ENCODE measurements at places on chromosomes 4 and X.

- no peak for DNase-seq
These were observed 94.9 kb upstream of the SHISA3 start for GRCh38 chr4:42302348-42302747.

DNA sequence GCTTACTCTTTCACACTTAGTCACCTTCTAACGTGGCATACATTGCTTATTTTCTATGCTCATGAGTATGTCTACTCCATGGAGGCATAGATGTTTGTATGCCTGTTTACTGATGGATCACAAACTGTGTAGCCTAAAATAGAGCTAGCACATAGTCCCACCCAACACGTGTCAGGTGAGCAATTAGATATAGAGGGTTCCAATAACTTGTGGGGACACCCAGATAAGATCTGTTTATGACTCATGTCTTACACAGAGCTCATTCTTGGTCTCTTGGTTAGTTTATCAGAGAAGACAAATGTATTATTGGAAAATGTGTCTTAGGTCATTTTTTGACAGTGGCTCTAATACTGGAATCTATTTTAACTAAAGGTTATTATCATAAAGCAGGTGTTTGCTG lies 6.8 kb downstream of the ZFP42 start:
- DNase-seq = no peak

- DNase-seq = no peak
These were observed 49.3 kb upstream of the RPL34 start for GRCh38 chr4:108570993-108571569.

GRCh38 chrX:73448379-73448778 lies 1.5 kb downstream of the CDX4 start:
- no peak for DNase-seq

DNA sequence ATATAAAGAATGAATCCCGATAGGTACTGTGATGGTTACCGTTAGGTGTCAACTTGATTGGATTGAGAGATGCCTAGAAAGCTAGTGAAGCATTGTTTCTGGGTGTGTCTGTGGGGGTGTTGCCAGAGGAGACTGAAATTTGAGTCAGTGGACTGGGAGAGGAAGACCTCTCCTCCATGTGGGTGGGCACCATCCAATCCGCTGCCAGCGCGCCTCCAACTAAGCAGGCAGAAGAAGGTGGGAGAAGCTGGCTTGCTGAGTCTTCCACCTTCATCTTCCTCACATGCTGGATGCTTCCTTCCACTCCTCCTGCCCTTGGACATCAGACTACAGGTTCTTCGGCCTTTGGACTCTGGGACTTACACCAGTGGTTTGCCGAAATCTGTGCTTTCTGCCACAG lies 40.1 kb downstream of the WFS1 start:
- DNase-seq = no peak

DNA sequence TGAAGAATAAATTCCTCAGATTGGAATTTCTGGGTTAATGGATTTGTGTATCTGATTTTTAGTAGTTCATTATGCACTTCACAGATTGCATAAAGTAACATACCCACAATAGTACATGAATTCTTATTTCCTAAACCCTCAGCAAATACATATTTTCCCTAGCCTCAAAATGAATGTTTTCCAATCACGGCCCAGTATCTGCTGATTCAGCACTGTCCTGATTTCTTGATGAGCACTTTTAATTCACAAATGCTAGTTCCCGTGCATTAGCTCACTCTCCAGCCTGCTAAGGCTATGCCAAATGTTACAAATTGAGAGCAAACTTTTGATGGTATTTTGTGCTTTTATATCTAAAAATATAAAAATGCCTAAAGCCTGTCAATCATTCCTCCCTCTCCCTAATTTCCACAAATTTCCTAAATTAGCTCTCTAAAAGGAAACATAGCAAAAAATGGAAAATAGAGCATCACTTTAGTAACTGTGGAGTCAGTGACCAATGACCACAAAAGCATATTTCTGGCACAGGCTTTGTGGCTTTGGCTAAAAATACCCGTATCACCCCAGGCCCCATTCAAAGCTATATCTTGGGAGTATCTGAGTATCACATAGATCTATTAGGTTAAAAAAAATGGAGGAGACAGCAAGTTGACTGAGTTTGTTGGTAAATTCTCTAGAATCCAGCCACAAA lies 75.5 kb downstream of the NAF1 start:
- no peak for DNase-seq

GRCh38 chr4:3703677-3704521 lies 62.3 kb upstream of the ADRA2C start:
- no peak for DNase-seq

DNA sequence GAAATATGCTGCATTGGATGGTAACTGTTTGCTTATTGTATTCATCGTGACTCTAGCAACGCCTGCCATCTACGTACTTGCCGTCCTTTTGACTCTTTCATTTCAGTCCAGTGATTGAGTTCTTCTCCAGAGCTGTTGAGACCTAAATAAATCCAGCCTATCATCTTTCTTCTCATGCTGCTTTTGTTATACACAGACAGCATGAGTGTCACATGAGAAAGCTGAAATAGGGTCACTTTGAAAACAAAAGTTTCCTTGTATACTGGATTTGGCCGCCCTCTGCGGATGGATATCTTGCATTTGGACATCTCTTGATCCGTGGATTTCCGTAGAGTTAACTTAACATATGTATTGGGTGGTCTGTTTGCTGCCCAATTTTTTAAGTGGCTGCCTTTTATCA lies 67.2 kb downstream of the TMPRSS11F start:
- no peak for DNase-seq

GRCh38 chrX:9131066-9131465 lies 97.1 kb upstream of the FAM9B start:
- no peak for DNase-seq

- DNase-seq = no peak
These were observed 276.0 kb downstream of the FBXW7 start for GRCh38 chr4:152259866-152260265.

GRCh38 chr4:109735566-109736365 lies 5.9 kb upstream of the PLA2G12A start:
- no peak for DNase-seq

DNA sequence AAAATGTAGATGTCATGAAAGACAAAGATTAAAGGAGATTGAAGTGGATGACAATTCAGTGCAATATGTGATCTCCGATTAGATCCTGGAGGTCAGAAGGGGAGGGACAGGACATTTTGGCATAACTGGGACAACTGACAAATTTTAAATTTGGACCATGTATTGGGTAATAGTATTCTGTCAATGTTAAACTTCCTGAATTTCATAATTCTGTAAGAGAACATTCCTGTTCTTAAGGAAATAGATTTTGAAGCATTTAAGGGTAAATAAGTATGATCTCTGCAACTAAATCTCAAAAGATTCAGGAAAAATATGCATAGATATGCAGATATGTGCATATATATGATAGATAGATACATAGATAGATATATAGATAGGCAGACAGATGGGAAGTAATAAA lies 11.0 kb downstream of the ODAPH start:
- DNase-seq = no peak

- no peak for DNase-seq
These were observed 60.7 kb downstream of the GAB1 start for GRCh38 chr4:143397335-143397734.

GRCh38 chr4:166741742-166742141 lies 492.6 kb downstream of the SPOCK3 start:
- no peak for DNase-seq

GRCh38 chrX:71396576-71396975 lies 30.4 kb downstream of the TAF1 start:
- no peak for DNase-seq

- no peak for DNase-seq
These were observed 161.3 kb upstream of the MAGEB18 start for GRCh38 chrX:25976683-25977310.

GRCh38 chr4:1572010-1572385 lies 112.1 kb downstream of the FAM53A start:
- DNase-seq = no peak

- DNase-seq = no peak
These were observed 368.0 kb upstream of the AGA start for GRCh38 chr4:177810220-177810619.

GRCh38 chr4:39846120-39846519 lies 131.6 kb downstream of the PDS5A start:
- no peak for DNase-seq

GRCh38 chrX:133561251-133561650 lies 146.0 kb upstream of the GPC4 start:
- no peak for DNase-seq

GRCh38 chrX:131262738-131263679 lies 26.1 kb downstream of the IGSF1 start:
- DNase-seq = no peak

GRCh38 chr4:110184791-110185155 lies 13.6 kb downstream of the ELOVL6 start:
- no peak for DNase-seq

- DNase-seq = no peak
These were observed 50.1 kb downstream of the ENPP6 start for GRCh38 chr4:184167576-184167975.

- no peak for DNase-seq
These were observed 11.2 kb upstream of the DACH2 start for GRCh38 chrX:86137071-86137470.

DNA sequence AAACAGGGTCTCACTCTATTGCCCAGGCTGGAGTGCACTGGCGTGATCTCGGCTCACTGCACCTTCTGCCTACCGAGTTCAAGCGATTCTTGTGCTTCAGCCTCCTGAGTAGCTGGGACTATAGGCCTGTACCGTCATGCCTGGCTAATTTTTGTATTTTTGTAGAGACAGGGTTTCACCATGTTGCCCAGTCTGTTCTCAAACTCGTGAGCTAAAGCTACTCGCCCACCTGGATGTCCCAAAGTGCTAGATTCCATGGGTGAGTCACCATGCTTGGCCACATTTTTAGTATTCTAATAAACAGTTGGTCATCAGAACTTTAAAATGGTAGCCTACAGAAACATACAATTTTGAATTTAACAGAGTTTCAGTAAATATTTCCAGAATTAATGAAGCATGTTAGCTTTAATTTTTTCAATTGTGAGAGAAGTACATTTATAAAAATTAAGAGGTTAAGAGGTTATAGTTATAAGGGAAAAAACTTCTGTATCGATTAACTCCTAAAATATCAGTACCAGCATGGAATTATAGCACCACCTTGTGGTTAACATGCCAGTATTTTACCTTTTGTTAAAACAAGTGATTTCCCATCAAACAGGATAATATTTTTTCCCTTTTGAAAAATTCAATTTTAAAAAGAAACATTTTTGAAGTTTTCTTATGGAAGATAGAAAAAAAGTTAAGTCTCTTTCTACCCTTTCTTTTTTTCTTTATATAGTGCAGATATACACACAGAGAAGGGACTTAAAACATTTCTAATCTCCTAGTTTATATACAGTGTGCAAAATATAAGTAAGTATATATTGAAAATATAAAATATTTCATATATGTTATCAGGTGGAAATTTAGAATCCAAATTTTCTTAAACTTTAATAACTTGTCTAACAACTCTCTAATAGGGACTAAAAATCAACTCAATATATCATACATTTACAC lies 35.4 kb downstream of the CEP44 start:
- DNase-seq = no peak

DNA sequence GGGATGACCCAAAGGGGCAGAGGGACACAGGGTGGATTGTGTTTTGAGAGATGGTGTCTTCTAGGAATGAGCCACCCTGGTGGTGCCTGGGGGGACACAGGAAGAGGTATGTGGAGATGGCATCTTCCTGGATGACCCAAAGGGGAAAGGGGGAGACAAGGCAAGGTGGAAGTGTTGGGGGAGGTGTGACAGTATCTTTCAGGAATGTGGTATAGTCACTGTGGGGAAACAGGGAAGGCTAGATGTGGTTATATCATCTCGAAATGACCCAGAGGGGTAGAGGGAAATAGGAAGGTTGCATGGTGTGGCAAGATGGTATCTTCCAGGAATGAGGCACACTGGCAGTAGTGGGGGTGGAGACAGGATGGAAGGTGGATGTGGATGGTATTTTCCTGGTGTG lies 62.9 kb downstream of the MAOA start:
- no peak for DNase-seq

DNA sequence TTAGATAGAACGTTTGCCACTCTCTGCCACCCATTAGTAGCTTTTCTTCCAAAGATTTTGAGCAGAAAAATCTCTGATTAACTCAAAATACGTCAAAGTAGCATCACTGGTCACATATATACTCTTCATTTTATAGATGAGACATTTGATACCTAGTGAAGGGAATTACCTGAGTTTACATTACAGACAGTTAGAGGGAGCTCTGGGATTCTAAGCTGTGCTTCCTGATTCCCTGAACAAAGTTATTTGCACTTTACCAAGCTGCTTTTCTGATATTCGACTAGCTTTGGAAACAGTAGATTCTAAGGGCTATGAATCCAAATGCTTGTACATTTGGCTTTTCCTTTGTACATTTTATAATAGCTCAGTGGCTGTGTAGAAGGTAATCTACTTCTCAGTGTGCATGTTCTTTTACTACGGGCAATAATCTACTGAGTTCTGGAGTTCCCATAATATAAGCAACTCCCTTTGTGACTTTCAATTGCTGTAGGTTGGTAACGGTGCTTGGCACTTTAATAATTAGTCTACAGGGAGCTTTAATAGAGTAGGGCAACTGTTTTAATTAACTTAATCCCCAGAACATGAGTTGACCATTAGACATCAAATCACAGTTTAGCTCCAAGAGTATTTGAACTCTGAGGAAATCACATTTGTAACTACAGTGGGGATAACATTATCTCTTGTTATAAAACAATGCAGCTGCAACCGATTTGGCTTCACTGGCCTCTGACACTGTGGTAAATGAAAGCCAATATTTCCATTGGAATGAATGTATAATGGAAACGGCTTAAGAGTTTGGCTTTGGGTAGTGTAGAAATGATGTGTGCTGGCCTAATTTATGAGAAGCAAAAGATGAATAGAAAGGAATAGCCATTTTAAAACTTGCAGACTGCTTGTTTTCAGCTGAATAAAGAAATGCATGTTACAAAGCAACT lies 1602.4 kb downstream of the STIM2 start:
- DNase-seq = no peak

- no peak for DNase-seq
These were observed 149.1 kb downstream of the SLC39A8 start for GRCh38 chr4:102196221-102196620.

DNA sequence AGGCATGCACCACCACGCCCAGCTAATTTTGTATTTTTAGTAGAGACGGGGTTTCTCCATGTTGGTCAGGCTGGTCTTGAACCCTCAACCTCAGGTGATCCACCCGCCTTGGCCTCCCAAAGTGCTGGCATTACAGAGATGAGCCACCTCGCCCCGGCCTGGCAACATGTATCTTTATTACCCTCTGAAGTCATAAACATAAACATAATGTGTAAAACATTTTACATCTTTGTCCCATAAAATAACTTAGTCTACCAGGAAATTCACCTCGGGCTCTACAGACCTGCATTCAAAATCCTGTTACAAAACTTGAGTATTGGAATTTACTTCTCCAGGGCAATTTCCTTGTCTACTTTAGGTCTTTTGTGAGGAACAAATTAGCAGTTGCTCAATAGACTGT lies 68.1 kb upstream of the DUSP21 start:
- no peak for DNase-seq

- no peak for DNase-seq
These were observed 21.1 kb downstream of the ACOX3 start for GRCh38 chr4:8419222-8420041.
